ENCODE measurements at places on chromosomes 16 and 17. TPM values are rescaled to one million over a fixed set of nuclear protein-coding genes. Genes with fewer than 3 reads are reported as not detected.

DNA sequence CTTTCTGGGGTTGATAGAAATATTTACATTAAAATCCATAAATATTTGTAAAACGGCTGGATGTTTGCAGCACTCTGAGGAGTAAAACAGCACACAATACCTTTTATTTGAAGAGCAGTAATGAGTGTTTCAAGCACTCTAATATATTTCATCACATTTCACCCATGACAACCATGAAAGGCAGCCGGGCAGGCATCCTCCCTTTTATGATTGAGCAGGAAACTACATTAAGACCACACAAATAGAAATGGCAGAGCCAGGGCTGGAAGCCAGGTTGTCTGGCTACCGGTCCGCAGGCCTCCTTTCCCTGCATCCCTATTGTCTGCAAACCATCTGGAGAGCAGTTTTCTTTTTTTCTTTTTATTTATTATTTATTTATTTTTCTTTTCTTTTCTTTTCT lies 23.1 kb upstream of the GPRC5C start:
- no peak for DNase-seq

The NPIPB2 gene
- total RNA-seq, result not detected

GRCh38 chr16:7547736-7548135 lies 215.1 kb downstream of the RBFOX1 start:
- no peak for DNase-seq

DNA sequence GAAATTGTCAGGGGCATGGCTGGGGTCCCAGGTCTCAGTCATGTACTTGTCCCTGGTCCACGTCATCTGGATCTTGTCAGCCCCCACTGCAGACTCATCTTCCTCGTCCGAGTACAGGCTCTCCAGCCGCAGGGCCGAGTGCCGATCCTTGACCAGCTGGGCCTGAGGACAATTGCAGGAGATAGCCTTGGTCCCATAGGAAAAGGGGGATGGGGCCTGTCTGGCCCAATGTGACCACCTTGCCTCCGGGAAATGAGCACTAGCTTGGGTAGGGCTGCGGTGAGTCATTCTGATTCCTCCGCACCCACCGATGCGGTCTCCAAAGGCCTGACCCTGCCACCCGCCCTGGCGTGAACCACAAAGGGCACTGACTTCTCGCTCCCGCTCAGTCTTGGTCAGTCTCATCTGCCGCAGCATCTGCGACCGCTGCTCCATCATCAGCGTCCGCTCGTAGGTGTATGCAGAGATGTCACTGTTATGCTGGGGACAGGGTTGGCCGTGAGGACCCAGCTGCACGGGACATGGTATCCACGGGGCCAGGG lies 1.5 kb upstream of the LCAT start:
- no peak for DNase-seq

DNA sequence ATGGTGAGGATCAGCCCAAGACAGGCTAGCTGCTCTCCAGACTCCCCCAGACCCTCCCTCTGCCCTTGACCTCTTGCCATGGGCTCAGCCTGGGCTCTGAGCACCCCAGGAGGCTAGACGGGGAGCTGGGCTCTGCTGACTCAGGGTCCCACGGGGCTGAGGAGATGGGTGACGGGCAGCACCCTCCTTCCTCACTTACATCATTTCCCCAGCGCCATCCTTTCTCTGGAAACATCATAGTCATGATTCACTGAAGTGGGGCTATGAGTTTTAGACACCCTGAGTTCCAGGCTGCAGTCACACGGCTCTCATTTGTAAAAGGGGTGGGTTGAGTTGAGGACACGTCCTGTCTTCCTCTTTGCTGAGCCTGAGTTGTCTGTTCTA lies 3.0 kb upstream of the ITGAX start:
- peak; percentile 30 for DNase-seq

The CASKIN1 gene
- not detected for total RNA-seq

- DNase-seq, result no peak
Measured at GRCh38 chr17:51711581-51711980, 446.9 kb downstream of the CA10 start.

The EVPLL gene
- total RNA-seq, result not detected

GRCh38 chr16:69371564-69371963 lies 14.2 kb downstream of the TERF2 start:
- no peak for DNase-seq

GRCh38 chr16:576823-577201 lies 7.0 kb downstream of the PIGQ start:
- no peak for DNase-seq

- no peak for DNase-seq
Measured at GRCh38 chr17:45270828-45271418, 9.0 kb upstream of the SPATA32 start.

- no peak for DNase-seq
Measured at GRCh38 chr17:82751171-82751570, 694 bp upstream of the TBCD start.

GRCh38 chr17:57537524-57538410 lies 207.3 kb downstream of the CCDC182 start:
- DNase-seq, result no peak

- DNase-seq, result no peak
Measured at GRCh38 chr17:40822132-40822812, at the start of gene KRT10. KRT10 (minus strand) TSS chr17:40822614; CDS start chr17:40822585, 29 bp downstream.

- no peak for DNase-seq
Measured at GRCh38 chr16:57791893-57792461, 10.3 kb downstream of the KIFC3 start.

DNA sequence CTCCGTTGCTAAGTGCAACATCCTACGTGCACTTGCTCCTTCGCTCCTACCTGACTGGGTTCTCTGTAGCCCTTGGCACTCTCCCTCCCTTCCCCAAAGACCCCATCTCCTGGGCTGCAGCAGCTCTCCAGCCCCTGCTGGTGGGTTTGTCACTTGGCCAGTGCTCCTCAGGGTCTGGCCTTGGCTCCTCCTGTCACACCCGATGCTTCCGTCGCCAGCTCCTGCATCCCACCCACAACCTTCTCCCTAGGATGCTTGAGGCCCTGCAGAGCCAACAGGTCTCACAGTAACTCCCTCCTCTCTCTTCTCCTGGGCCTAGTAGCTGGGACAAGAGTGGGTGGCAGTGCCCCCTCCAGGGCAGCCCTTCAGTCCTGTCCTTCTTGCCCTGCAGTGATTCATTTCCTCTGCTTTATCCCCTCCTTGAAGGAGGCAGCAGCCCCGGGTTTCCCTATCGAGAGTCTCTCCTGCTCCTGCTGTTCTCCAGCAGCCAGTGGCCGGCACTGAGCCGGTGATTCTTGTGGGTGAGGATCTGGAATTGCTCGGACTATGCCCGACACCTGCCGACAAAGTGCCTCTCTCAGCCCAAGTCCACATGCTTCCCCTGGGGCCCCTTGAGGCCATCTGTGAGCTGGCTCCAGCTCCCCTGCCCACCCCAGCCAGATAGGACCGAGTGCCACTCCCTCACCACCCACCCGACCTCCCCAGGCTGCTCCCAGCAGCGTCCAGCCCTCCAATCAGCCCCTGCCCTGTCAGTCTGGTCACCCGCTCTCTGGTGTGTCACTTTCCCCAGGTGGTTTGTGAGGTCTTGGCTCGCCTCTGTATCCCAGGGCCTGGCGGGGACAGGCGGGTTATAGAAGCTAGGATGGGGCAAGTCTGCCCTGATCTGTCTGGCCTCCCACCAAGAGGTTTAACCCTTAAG lies 3.8 kb downstream of the LITAFD start:
- peak; percentile 84 for DNase-seq

DNA sequence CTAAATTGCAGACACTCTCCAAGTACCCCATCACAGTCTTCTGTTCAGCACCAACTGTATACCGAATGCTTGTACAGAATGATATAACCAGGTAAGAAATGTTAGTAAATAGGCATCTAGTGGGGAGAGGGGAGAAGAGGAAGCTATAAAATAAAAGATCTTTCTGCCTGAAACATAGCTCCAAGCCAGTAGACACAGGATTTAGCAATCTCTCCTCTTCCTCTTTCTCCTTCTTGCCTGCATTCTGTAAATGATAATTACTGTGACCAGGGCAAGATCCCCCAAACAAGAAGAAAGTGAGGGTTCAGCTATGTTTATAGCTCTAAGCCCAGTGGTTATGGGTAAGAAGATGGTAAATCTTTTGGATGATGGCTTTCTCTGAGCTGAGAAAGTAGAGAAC lies 17.9 kb downstream of the ACSM3 start:
- no peak for DNase-seq

GRCh38 chr17:30997842-30998241 lies 27.0 kb downstream of the RNF135 start:
- no peak for DNase-seq

DNA sequence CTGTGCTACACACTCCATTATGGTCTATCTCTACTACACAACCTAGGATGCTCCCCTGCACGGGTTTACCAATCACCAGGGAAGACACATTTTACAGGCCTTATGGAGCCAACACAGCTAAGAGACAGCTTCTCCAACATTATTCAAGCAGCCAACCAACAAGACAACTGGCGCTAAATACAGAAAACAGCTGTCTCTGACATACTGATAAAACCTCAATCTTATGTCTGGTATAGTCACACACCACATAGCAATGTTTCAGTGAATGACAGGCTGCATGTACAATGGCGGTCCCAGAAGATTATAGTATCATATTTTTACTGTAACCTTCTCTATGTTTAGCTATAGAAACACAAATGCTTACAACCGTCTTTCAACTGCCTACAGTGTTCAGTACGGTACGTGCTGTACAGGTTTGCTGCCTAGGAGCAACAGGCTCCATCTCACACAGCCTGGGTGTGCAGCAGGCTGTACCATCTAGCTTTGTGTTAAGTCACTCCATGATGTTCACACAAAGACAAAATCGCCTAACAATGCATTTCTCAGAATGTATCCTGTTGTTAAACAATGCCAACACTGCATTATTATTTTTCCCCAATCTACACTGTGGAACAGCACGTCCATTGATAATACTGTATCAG lies 10.9 kb downstream of the USP22 start:
- no peak for DNase-seq

GRCh38 chr16:86723689-86724088 lies 145.3 kb downstream of the FOXL1 start:
- DNase-seq, result no peak

The CDRT15L2 gene
- total RNA-seq, result not detected

GRCh38 chr16:83220066-83220465 lies 587.7 kb upstream of the HSBP1 start:
- DNase-seq, result no peak

GRCh38 chr16:87706278-87707000 lies 59.3 kb downstream of the KLHDC4 start:
- DNase-seq, result no peak

DNA sequence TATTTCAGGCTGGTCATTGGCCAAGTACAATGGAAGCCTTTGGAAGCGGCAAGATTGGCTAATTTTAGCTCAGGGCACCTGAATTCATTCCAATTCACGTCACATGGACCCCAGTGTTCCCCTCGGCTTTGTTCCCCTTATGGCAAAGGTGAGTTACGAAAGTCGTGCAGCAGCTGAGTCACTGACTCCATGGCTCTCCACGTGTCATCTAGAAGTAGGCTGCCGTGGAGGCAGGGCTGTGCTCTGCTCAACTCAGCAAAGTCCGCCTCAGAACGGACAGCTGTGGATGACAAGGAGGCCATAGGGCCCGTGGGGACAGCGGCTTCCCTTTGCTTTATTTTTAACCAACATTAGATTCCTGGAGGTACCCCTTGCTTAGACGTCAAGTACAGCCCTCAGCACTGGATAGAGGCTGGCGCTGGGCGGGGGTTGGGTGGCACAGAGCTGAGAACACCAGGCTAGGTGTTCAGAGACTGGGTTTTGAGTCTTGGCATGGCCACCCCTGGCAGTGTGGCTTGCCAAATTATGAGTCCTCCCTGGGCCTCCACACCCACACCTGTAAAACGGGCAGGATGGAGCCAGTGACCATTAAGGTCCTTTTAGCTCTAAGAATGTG lies 23.6 kb downstream of the ADAD2 start:
- DNase-seq, result no peak

GRCh38 chr17:9240659-9241370 lies 219.5 kb downstream of the NTN1 start:
- peak; percentile 37 for DNase-seq

DNA sequence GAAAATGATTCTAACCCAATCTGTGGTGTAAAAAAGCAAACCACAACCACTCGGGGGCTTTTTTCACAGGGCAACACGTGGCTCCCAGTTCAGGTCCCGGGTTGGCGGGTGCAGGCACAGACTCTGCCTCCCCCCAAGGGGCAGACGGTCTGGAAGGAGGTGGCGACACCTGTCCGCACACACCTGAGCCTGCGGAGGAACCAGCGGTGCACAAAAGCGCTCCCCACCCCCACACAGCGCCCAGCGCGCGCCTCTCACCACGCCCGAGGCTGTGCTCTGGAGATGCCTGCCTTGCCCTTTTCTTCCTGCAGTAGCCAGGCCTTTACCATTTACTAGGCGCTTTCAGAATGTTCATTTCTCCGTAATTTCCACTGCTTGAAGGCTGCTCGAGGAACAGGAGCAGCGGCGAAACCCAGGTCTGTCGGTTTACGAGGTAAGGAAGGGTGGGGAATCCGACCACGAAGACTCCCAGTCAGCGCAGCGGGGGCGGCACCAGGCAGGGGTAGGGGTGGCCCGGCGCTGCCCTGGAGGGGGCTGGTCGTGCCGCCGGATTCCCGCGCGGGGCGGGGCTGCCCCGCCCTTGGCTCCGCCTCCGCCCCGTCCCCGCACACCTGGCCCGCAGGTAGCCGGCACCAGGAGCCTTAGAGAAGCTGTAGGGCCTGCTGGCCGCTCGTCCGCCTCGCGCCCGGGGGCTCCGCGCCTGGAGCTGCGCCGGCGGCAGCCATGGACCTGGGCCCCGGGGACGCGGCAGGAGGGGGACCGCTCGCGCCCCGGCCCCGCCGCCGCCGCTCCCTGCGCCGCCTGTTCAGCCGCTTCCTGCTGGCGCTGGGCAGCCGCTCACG lies at the start of gene USP43:
Gene USP43 (plus strand): TSS at position 608 of the 842 bp plus-strand sequence. CDS start 116 bp downstream, at position 724.
- DNase-seq, result peak; percentile 54

DNA sequence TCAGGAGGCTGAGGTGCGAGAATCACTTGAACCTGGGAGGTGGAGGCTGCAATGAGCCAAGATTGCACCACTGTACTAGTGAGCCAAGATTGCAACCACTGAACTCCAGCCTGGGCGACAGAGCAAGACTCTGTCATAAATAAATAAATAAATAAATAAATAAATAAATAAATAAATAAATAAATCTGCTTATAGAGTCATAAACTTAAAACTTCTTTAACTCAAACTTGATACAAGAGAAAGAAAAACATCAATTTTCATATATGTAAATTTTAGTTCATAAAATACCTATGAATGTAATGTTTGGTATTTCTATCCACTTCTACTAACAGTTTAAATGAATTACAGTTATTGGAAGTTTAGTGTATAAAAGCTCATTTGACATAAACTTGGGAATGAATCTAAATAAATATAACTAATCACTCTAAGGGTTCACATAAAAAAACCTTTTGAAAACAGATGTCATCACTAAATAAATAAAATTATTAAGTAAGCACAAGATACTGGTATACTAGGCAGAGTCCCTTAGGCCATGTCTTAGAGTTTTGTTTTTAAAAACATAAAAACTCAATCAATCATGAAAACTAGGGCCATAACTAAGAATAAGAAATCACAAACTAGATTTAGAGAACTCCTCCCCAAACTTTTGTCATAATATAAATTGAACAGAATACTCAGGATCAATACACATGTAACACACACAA lies 54.1 kb downstream of the SMURF2 start:
- no peak for DNase-seq

- DNase-seq, result no peak
Measured at GRCh38 chr16:86906623-86907022, 328.3 kb downstream of the FOXL1 start.
